ENCODE measurements at places on chromosomes 12 and 14. TPM values are rescaled to one million over a fixed set of nuclear protein-coding genes. Genes with fewer than 3 reads are reported as not detected.
A peak's percentile ranks its signal among the peaks of the same experiment; 100 is the strongest.

DNA sequence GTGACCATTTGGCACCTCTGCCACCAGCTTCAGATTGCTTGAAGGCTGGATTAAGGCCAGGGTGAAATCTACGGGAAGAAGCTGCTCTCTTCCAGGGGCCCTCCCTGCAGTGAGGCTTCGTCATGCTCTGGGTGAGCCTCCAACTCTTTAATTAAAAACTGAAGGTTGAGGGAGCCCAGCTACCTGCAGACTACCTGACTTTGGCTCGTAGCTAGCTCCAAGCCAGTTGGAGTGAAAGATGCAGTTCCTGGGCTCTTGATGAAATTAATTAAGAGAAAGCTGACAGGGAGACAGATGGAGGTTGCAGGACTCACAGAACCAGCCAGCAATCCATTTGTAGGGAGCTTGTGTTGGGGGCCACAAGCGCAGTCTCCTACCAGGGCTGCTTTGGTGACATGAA, 168.5 kb upstream of the SFSWAP start:
- no peak for DNase-seq

The GYS2 gene
- not detected for total RNA-seq

DNA sequence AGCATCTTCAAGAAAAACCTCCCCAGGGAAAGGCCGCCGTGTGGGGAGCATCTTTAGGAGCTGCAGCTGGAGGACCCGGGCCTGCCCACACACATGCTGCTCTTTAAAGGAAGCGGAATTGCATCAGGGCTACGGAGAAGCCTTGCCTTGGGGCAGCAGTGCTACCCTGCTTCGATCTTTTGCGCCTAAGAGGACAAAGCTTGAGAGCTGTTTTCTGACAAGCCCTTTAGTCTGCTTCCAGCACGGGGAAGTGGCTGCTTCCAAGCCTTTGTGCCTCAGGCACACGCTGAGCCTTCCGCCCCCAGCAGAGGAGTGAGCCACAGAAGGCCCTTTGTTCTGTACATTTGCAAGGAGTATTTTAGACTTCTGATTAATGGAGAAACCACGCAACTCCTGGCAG, 31.5 kb downstream of the COA8 start:
- DNase-seq: peak; percentile 21

DNA sequence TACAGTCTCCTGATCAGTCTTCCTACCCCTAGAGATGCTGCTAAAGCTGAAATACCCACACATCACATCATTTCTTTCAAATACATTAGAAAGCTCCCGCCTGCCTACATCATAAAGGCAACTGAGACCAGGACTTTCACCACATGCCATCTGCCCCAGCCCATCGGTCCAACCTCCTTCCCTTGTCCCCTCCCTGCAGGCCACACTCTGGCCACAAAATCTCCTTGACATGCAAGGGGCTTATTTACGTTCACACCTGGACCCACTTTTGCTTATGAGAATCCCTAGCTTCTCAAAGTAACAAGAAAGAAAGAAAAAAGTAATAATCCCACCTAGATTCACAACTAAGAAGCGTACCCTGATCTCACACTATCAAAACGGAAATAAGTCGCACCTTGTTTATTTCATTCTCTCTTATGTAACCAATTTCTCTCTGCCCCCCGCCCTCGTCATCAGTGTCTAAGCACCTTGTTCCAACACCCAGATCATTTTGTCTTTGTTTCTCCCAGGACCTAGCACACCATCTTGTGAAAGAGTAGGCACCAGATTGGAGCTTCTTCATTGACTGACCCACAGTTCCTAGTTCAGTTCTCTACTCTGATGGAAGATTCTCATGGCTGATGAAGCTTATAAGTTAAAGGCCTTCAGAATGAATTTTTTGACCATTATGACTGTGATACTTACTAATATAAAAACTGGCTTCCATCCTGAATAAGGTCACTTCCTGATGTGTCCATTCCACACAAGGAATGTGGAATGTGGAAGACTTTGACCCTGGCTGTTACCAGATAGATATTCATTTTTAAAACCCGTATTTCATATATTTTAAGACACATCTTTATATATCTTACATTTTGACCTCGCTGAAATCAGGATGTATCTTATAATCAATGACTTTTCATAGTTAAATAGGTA, 7.7 kb downstream of the WSB2 start:
- DNase-seq: no peak

DNA sequence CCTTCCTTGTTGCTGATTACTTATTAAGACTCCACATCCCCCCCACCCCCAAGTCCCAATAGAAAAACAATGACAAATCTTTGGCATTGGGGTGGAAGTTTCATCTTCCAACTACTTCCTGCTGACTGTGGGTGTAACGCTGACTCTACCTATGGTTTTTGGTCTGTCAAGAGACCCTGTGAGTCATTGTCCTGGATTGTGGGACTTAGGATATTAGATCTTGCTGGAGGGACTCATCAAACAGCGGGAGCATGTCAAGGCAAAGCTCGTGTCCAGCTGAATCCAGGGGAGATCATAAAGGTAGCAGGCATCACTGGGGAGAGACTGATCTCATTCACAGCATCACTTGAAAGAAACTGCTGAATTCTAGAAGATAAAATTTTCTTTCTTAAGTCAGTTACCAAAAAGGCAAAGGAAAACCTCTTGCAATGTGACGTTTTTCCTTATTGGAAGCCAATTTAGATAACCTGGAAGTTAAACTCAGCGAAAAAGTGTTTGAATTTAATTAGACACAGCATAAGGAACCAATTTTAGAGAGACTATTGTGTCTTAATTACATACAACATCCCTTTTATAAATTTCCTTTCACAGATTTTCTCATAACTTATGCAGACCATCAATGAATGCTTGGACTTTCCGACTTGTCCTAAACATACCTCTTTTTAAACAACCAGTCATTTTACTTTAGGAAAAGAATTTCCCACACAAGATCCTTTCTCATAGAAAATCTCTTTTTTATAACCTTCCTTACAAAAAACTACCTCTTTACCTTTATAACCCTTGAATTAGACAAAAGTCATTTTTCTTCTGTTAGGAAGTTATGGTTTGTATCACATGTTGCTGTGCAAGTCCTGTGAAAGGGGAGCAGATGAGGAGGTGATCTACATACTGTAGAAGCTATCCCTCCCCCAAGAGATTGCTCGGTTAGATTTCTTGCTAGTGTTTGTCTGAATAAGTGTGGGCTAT, 94.6 kb upstream of the SCAF11 start:
- no peak for DNase-seq

DNA sequence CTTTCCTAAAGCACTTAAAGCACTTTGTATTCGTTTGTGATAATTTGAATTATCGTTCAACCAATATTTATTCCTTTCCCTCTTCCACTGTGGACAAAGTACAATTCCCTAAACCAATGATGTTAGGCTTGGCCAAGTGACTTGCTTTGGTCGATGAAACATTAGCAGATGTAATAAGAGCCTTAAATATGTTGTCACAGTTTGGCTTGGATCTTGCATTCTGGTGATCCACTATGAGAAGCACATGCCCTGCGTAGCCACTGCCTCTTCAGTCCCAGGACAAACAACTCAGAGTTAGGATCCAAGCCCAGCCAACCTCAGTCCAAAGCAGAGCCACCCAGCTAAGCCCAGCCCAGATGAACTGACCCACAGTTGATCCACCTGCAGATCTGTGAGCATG, 8.4 kb upstream of the C12orf75 start:
- no peak for DNase-seq

DNA sequence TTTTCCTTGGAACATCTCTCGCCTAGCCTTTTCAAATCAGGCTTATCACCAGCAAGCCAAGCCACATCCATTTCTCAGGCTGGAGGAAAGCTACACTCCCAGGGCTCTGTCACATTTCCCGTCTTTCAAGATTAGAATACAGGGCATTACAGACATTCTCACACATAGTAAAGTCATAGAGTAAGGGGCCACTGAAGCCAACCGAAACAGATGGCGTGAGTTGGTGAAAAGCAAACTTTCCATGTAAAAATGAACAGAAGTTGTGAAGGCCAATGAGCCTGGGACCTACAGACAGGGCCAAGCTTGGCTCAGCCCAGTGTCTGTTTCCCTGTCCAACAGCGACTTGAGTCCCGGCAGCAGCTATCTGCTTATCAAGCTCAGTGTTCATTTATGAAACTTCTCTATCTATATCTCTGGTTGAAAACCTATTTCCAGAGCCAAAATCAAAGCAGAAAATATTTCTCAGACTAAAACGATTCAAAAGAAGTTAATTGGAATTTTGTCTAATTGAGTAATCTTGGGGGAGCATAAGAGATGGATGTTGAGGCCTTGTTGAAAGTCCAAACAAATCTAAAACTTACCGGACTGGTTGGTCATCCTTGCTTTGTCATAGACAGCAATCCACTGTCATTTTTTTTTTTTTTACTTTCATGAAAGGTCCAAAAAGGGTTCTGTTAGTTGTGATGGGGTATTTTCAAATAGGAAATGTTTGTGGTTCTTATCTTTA, 105.6 kb downstream of the DAAM1 start:
- no peak for DNase-seq

DNA sequence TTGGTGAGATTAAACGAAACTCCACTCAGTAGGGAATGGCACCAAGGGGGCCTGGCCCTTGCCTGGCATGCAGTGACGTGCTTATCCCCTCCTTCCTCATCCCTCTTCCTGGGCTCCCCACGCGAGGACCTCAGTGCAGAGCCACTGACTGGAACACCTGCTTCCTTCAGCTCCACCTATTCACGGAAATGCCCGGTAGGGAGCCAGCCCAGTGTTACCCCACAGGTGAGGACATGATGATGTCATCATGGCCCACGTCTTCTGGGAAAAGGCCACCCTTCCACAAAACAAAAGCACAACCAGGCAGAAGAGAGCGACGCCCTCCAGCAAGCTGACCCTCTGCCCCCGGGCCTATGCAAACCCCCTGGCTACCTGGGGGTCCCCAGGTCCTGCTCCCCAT, 42.1 kb downstream of the CCDC85C start:
- DNase-seq: no peak

The AKAP3 gene
- 1.3 TPM for total RNA-seq

The FAM186B gene
- under 0.01 TPM for total RNA-seq

DNA sequence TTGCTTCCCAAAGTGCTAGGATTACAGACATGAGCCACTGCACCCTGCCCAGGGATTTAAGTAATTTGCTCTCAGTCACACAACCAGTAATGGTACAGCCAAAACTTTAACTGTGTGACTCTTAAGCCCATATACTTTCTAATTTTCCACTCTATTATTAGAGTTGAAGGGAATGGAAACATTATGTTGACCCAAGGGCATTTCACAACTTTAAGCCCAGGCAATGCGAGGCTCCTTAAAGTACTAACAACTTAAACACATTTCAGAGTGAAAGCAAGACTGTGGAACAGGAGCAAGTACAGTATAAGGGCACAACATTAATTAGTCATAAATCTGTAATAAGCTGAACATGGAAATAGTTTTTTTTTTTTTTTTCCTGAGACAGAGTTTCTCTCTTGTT, 39.8 kb downstream of the BAZ1A start:
- DNase-seq: no peak

DNA sequence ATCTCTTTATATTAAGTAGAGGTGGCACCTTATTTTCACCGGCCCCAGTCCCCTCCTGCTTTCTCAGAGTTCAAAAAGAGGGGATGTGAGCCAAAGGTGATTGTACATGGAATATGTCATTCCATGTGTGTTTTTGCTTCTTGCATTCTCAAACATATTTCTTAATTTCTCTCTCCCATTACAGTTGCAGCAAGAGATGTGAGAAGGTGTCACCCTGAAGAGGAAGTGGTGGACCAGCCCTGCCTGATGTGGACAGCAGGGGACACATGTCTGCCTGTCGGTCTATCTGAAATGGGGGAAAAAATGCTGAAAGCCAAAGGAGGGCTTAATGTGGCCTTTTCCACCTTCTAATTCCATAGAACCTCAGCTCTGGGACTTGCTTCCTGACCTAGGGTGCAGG, 1.9 kb upstream of the FOXN3 start:
- no peak for DNase-seq

The MIPOL1 gene
- 14.7 TPM for total RNA-seq

The CLEC6A gene
- total RNA-seq: not detected

The NOVA1 gene
- total RNA-seq: 1.9 TPM

The KRT83 gene
- total RNA-seq: not detected

DNA sequence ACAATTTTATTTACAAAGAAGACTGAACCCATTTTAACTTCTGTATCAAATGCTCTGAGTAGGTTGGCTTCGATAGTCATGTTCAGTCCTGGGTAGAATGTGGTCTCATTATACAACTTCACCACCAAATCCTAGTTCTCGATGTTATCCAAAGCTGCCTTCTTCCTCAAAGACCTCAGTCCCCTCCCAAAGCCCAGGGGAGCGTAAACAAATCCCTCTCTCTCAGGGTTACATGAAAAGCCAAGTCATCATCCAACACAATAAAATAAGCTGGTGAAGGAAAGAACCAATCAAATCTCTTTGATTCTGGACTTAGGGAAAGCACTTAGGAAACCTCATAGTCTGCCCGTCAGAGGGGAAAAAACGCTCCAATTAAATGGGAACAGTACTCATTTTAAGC, 9.1 kb downstream of the PTCSC3 start:
- DNase-seq: no peak

DNA sequence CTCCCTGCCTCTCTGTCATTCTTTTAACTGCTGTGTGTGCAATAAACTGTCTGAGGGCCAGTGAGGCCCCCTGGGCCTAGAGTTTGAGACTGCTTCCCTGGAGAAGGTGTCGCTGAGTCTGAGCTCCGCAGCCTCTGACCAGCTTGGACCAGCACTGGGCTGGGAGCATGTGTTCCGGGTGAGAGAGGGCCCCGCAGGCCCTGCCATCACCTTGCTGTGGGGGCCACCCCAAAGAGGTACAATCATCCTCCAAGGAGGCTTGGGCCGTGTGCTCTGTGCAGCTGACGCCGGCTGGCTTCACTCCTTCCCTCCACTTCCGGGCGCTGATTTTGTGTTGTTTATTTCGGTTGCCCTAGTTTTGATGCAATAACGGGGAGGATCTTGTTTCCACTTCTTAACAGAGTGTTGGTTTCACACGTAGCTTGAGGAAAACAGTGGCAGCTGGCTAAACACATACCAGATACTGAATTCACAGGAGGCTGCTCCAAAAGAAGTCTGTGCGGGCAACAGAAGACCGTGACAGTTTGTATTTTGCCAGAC, 121.6 kb downstream of the TMEM132C start:
- no peak for DNase-seq

The ZNF705A gene
- total RNA-seq: not detected

- DNase-seq: peak; percentile 11
These were observed 60.7 kb upstream of the PYGL start for GRCh38 chr14:51004801-51005526.

GRCh38 chr12:94421868-94422740, 37.6 kb downstream of the CEP83 start:
- no peak for DNase-seq

DNA sequence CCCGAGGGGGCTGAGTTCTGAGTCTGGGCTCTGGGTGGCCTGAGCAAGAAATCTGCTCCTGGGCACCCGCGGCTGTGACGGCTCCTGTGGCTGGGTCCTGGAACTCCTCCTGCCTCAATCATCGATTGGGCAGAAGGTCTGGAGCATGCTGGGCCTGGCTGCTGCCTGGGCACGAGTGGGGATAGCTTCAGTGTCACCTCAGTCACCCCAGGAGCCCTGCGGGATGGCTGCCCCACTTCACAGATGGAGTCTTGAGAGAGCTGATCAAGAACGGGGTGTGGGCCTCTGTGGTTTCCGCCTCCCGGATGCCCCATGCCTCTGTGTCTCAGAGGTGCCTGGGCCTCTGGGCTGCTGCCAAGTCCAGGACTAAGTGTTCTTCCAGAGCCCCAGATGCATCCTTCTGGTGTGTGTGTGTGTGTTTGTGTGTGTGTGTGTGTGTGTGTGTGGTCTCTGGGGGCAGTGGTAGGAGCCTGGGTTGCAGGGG, 185.6 kb upstream of the C14orf180 start:
- peak; percentile 3 for DNase-seq

GRCh38 chr12:122206111-122206881, 2.8 kb downstream of the B3GNT4 start:
- no peak for DNase-seq

- no peak for DNase-seq
These were observed 18.6 kb upstream of the PLEKHG3 start for GRCh38 chr14:64685371-64686281.
